ENCODE measurements at places on chromosomes 2 and 18.

DNA sequence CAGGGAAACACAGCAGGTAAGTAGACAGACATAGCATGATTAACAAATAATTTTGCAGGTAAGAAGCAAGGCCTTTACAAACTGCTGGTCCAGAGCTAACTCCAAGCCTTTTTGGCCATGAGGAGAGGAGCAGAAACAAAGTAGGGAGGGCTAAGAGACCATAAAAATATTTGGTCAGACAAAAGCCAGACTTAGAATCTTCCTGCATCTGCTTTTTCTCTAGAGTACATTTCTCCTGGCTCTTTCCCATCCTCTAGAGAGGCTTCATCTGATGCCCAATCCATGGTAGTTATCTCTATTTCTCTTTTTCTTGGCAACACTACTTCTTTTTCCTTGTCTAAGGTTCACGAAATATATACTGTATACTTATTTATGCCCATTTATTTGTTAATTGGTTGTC is 577.1 kb downstream of the PIK3C3 start:
- no peak for DNase-seq

GRCh38 chr2:44324971-44325426 is 36.3 kb downstream of the PREPL start:
- DNase-seq, result no peak

DNA sequence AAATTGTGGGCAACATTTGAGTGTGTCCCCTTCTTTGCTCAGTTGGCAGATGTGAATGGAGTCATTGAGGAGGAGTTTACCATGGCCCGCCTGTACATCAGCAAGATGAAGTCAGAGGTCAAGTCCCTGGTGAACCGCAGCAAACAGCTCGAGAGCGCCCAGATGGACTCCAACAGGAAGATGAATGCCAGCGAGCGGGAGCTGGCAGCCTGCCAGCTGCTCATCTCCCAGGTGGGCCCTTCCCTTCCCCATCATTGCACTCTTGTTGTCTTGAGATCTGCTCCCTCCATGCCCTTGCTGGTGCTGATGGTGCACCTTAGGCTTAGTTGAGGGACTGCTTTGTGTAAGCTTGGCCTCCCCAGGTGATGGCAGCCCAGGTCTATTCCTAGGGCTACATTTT is 47.5 kb upstream of the LYPD6B start:
- DNase-seq, result no peak

- DNase-seq, result no peak
Observed at GRCh38 chr2:226251661-226252060, 548.0 kb downstream of the IRS1 start.

- no peak for DNase-seq
Observed at GRCh38 chr18:62001396-62001795, 108.6 kb upstream of the RNF152 start.

- peak; percentile 34 for DNase-seq
Observed at GRCh38 chr2:23351388-23352141, 33.4 kb upstream of the KLHL29 start.

DNA sequence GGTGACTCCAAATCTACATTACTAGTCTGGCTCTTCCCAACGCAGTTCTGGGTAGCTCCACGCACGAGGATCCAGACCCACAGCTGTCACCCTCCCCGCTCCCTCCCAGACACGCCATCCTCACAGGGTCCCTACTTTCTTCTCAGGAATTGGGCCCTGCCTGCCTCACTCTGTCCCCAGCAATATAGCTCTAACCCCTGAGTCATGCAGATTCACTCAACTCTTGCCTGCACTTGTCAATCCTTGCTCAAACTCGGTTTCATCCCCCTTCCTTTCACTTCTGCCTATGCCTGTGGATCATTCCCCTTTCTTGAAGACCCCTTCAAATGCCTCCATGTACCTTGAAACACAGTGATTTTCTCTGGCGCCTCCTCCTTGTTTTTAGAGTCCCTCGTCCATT is 5.0 kb downstream of the ST8SIA5 start:
- DNase-seq, result no peak

DNA sequence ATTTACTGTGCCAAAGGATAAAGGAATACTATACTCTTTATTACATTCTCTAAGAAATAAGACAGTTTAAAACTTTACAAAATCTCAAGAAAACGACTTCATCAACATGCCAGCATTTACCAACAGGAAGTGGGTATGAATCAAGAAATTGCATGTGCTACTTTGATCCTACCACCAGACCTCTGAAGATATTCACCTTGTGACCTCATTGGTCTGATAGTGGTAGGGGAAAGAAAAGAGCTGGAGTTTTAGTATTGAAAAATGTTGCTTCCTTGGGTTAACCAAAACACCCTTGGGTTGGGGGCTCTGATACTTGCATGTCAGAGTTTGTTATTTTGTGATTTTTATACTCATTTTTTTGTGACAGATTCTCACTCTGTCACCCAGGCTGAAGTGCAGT is 84.1 kb upstream of the LPIN2 start:
- no peak for DNase-seq

GRCh38 chr2:193153576-193153975 is 958.8 kb upstream of the TMEFF2 start:
- no peak for DNase-seq

DNA sequence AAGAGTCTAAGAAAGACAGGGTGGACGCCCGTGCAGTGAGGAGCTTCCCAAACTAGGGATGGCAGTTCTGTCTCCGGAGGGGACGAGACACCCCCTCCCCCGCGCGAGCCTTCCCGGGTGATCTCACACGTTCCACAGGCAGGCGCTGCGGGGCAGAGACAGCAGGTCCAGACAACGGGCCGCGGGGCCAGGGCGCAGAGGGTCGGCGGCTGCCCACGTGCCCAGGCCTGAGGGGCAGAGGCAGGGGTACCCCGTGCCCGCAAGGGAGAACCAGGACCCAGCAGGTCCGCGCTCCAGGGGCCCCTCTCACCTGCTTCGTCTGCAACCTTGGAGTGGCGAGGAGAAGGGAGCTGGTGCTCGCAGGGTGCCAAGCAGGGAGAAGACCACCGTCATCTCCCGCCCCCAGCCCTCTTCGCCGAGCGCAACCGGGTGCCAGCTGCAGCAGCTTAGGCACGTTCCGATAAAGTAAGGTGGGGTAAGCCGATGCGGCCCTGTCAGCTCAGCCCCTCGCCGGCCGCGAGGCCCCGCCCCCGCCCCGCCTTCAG is at the start of gene GPR155:
Gene GPR155 (minus strand): TSS at position 467 of the 545 bp plus-strand sequence. CDS start 5,073 bp downstream, outside the sequence.
- DNase-seq, result peak; percentile 18

DNA sequence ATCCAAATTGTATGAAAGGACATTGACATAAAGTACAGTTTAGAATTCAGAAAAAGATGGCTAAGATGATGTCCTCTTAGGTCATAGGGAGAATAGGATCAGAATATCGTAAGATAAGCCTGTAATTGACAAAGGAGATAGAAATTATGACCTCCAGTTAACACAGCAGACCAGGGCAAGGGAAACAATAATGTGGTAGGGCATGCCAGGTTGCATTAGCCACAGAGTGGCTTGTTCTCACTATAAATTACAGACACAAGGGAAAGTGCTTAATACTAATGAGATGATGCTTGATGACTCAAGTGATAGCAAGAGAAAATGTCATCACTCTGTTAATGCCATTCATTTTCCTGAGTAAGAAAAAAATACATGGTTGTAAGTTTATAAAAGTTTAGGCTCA is 48.9 kb upstream of the LRP1B start:
- DNase-seq, result no peak

- DNase-seq, result no peak
Observed at GRCh38 chr2:129059476-129059875, 740.8 kb upstream of the HS6ST1 start.

- DNase-seq, result no peak
Observed at GRCh38 chr2:134413430-134413829, 159.6 kb downstream of the MGAT5 start.

DNA sequence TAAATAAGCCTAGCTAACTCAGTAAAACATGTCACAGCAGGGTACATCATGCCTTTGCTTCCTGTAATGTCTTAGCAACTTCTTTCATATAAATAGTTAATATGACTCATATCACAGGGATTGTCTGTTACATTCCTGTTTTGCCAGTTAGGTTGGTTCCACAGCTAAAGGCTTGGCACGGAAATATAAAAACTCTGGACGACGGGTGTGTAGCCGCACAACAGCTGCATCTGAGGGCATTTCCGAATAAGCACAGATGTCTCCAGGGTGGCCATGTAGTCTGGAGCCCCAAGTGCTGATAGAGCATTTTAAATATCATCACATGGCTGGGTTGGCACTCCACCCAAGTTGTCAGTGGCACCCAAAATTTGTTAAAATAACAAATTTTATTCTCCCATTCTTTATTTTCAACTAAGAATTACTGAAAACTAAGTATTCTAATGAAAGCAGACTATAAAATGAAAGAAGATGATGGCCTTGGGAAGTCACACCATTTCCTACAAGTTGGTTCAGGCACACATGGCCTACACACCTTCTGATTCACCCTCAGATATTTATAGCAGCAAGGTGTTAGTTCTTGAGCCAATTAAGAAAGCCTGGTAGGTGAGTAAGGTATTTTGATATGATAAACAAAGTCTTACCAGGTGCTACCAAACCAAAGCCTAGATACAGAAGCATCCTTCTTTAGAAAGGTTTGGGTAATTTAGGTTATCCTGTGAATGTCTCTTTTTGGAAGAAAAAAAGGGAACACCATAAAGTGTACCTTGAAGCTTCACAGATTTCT is 61.8 kb upstream of the STK17B start:
- no peak for DNase-seq

DNA sequence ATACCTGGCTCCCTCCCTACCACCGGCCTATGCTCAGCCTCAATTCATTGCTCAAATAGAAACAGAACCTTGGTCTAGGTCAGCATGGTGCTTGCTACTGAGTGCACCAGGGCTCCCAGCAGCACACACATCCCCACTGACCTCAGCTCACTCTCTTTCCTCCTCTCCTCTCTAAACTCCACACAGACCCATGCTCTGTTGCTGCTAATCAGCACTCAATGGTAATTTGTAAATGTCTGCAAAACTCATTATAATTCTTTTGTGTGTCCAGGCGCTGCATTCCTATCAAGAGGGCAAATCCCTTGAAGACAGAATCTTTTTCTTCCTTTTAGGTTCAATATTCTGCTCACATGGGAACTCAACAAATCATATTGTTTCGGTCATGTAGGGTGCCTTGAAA is 382.2 kb downstream of the CLIP4 start:
- DNase-seq, result no peak

GRCh38 chr2:24969784-24970183 is 2.0 kb downstream of the DNAJC27 start:
- DNase-seq, result no peak

DNA sequence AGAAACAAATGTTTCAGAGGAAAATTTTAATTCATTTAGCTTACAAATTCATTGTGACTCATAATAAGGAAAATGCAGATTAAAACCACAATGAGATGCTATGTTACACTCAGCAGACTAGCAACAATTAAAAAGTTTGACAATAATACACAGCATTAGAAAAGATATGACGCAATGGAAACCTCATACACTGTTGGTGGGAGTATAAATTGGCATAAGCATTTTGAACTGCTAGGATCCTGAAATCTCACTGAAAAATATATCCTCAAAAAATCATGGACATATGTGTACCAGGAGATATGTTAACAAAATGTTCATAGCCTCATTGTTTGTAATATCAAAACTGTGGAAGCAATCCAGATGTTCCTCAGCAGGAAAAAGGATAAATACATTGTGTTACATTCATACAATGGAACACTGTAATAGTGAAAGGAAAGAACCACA is 13.7 kb downstream of the CALCRL start:
- no peak for DNase-seq

- no peak for DNase-seq
Observed at GRCh38 chr2:29570539-29570938, 350.8 kb downstream of the ALK start.

DNA sequence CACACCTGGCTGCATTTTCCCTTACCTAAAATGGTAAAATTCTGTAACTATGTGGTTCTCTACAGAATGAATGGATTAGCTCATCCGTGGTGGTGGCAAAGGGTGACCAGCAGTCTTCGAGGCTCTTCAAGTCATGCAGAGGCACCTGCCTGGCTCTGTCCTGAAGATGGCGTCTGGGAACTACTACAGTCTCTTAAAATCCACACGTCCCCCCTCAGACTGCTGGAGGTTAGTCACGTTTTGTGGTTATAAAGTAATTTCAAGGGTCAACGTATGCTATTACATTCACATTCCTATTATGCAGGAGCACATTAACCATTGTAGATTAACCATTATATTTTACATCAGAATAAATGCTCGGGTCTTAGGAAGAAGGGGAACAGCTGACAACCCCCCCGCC is 616.7 kb downstream of the GALR1 start:
- DNase-seq, result no peak

- no peak for DNase-seq
Observed at GRCh38 chr18:68676913-68677312, 38.0 kb downstream of the TMX3 start.

DNA sequence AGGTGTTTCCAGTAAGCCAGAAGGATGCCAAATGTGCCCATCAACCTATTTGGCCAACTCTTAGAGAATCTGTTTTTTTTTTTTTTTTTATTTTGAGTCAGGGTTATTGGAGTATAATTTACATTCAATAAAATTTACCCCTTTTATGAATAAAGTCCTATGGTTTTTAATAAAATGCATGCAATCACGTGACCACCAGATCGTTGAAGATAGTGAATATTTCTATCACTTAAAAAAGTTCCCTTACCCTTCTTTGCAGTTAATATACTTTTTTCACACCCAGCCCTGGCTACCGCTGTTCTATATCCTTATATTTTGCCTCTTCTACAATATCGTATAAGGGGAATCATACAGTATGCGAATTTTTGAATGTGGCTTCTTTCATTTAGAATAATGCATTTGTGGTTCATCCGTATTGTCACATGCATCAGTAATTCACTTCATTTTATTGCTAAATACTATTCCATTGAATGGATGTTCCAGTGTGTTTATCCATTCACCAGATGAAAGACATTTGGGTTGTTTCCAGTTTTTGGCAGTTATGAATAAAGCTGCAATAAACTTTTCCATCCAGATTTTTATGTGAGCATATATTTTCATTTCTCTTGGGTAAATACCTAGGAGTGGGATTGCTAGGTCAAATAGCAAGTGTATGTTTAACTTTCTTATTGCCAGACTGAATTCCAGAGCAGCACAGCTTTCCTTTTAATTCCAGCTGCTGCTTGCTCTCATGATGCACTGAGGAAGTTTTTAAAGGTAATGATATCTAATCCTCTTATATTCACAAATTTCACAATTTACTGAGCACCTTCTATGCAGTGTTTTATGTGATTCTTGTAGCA is 156.3 kb upstream of the NT5C1B start:
- DNase-seq, result no peak

DNA sequence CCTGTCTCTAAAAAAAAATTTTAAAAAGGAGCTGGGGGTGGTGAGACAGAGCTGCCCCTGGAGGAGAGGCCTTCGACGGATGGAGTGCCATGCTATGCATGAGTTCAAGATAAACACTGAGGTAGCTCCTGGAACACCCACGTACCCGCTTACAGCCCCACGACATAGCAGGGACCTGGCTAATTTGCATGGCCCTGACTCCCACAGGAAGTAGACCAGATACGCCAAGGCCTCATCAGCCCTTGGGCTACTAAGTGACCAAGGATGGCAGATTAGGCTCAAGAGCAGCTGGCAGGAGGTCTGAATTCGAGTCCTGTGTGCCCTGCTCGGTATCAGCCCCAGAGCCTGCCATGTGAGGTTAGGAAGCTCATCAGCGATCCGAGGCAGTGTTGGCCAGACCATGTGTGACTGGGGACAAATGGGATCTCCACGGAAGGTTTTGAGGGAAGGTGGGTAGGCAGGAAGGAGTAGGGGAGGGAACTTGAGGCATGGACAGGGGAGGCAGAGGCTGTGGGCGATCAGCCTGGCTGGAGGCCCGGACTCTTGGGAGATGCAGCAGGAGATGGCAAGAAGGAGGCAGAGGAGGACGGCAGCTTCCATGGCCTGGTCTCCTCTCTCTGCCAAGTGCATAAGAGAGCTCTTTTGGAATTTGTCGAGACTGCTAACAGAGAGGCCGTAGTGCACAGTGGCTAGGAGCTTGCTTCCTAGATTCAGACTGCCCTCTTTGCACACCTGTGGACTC is 218.3 kb downstream of the GLI2 start:
- no peak for DNase-seq
